ENCODE measurements at places on chromosomes 7 and 10. TPM values are rescaled to one million over a fixed set of nuclear protein-coding genes. Genes with fewer than 3 reads are reported as not detected.
A peak's percentile ranks its signal among the peaks of the same experiment; 100 is the strongest.

LRRC18 gene
- total RNA-seq: not detected

NKX2-3 gene
- total RNA-seq: not detected

MRPS33 gene
- 109 TPM for total RNA-seq

COL26A1 gene
- 0.16 TPM for total RNA-seq

C10orf62 gene
- not detected for total RNA-seq

BAIAP2L1 gene
- 22.9 TPM for total RNA-seq

PLCE1 gene
- 0.02 TPM for total RNA-seq

- H3K4me3 ChIP-seq: no peak overlapping the region
- H3K4me1 ChIP-seq: no peaks in the 10 kb centered on the region
- peaks cover 92% of the 10 kb centered on the region for H3K36me3 ChIP-seq
Observed at GRCh38 chr7:130182990-130183389, 22.2 kb downstream of the TMEM209 start.

- H3K4me1 ChIP-seq: no peaks in the 10 kb centered on the region
- H3K36me3 ChIP-seq: no peaks in the 10 kb centered on the region
- H3K27me3 ChIP-seq: no peaks in the 10 kb centered on the region
- no peak overlapping the region for H3K4me3 ChIP-seq
- peak; percentile 8 for DNase-seq
Observed at GRCh38 chr10:2760736-2761135, 306.6 kb upstream of the PFKP start.

DNA sequence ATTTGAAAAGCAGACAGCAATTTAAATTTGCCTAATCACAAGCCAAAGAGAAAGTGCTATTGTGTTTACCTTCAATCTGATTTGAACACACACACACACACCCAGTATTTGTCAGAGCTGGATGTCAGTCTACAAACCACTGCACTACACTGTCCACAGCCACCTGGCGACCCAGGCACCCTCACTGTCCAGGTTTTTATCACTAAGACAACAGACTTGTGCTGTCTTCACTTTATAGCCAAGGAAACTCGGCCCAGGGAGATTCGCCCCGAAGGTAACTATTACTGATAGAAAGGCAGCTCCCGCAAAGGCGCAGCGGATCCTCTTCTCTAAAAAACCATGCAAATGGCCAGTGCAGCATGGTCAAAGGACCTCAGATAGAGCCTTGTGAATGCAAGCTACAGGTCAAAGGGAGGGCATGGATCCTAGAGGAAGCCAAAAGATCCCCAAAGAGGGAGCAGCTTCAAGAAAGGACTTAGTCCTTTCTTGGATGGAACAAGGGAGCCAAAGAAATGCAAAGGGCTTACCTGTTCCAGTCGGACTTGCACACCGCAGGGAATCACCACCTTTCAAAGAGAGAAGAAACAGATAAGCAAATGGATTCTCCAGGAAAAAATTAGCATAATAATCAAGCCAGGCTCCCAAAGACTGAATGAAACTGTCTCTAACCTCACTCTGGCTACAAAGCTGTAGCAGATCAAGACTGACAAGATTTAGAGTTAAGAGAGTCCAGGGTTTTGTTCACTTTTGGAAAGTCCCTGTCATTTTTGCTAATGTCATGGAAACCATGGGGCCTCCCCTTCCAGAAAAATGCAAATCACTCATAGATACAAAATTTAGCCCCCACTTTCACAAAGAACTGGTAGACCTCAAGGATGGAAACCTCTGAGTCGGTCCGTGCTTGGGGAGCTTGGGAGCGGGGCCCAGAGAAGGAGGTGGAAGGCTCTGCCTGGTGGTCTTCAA is 101.1 kb downstream of the TNS3 start:
- H3K4me3 ChIP-seq: no peak overlapping the region
- no peak overlapping the region for H3K27ac ChIP-seq
- H3K4me1 ChIP-seq: peaks cover 8% of the 10 kb centered on the region
- no peak for DNase-seq

GRCh38 chr7:134553976-134554375 is 5.1 kb downstream of the AKR1B15 start:
- no peak for DNase-seq
- peaks cover 64% of the 10 kb centered on the region for H3K27me3 ChIP-seq
- H3K4me3 ChIP-seq: no peak overlapping the region
- no peaks in the 10 kb centered on the region for H3K36me3 ChIP-seq

GRCh38 chr7:123338688-123339087 is 138.9 kb upstream of the SLC13A1 start:
- no peaks in the 10 kb centered on the region for H3K36me3 ChIP-seq
- H3K27ac ChIP-seq: no peak overlapping the region
- no peak overlapping the region for H3K4me3 ChIP-seq
- H3K4me1 ChIP-seq: no peaks in the 10 kb centered on the region

DNA sequence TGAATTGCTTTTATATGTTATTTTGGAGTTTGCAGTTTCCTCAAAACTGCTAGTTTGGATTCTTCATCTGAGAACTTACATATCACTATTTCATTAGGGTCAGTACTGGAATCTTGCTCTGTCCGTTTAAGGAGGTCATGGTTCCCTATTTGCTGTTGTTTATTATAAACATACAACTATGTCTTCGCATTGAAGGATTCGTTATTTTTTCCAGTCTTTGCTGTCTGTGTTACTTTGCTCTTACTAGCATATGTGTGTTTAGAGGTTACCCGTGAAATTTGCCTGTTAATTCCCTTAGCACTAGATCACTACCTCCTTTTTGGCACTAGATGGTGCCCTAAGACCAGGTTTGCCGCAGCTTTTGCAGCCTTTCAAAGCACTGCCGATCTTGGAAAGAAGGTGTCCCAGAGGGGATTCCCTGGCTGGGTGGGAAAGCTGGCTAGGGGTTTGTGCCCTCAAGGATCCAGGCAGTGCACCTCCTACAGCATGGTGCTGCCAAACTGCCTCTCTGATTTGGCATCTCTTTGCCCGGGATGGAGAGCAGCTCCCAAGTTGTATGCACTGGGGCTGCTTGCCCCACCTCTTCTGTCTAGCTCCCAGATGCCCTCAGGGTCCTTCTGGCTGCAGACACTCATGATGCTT is 103.1 kb upstream of the APBB1IP start:
- no peaks in the 10 kb centered on the region for H3K36me3 ChIP-seq
- DNase-seq: peak; percentile 50
- no peaks in the 10 kb centered on the region for H3K4me1 ChIP-seq
- no peak overlapping the region for H3K27ac ChIP-seq
- no peaks in the 10 kb centered on the region for H3K27me3 ChIP-seq
- H3K4me3 ChIP-seq: no peak overlapping the region

GRCh38 chr10:103845972-103846371 is 9.4 kb downstream of the SH3PXD2A start:
- H3K27me3 ChIP-seq: peaks cover 39% of the 10 kb centered on the region
- no peaks in the 10 kb centered on the region for H3K4me1 ChIP-seq
- no peaks in the 10 kb centered on the region for H3K36me3 ChIP-seq
- H3K4me3 ChIP-seq: no peak overlapping the region
- H3K27ac ChIP-seq: no peak overlapping the region
- no peak for DNase-seq

DNA sequence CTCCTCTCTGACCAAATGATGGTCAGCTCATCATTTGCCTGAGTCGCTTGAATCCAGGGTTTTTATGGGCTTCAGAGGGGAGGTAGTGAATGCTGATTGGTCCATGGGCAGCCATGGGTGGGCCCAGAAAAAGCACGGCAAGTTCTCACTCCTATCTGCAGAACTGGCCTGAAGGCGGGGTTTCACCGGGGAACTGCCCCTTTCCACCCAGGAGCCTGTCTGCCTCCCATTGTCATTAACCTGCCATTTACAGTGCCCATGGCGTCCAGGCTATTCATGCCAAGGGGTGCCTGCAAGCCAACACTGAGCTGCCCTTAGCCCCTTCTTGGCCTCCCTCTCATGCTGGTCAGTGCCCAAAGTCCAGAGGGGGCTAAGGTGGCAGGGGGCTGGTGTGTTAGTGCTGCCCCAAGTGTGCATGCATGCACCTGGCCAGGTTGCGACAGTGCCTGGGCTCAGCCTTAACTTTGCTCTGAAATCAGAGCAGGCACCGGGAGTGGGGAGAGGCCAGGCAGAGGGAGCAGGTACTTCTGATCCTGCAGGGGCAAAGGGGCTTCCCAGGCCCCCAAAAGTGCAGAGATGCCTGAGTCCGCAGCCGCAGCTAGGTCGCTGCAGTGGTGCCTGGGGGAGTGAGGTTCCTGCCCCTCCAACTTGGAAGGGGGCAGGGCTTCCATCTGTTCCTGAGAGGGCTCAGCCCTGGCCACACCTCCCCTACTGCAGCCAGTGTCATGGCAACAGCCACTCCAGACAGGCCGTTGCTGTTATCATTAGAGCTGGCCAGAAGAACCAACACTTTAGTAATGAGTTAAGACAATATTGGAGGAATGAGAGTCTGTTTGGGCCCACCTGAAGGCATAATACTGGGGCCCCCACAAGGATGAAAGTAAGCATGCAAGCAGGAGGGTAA is 561.6 kb downstream of the GRM8 start:
- peaks cover 9% of the 10 kb centered on the region for H3K4me1 ChIP-seq
- H3K27me3 ChIP-seq: peaks cover 22% of the 10 kb centered on the region
- DNase-seq: no peak
- no peak overlapping the region for H3K27ac ChIP-seq
- no peaks in the 10 kb centered on the region for H3K36me3 ChIP-seq
- no peak overlapping the region for H3K4me3 ChIP-seq

GRCh38 chr7:101217388-101218235 is at the start of the genes PLOD3 and ZNHIT1:
Gene PLOD3 (minus strand): TSS chr7:101217581. CDS start chr7:101217274, 307 bp downstream.
Gene ZNHIT1 (plus strand): TSS chr7:101218165. CDS start chr7:101218196, 31 bp downstream.
- peak within 1 kb of the TSS; percentile 67 for H3K4me3 ChIP-seq
- peak; percentile 100 for DNase-seq
- H3K36me3 ChIP-seq: peaks cover 35% of the 10 kb centered on the region
- peaks cover 42% of the 10 kb centered on the region for H3K4me1 ChIP-seq
- H3K27ac ChIP-seq: peak within 1 kb of the TSS; percentile 95

- H3K36me3 ChIP-seq: no peaks in the 10 kb centered on the region
- no peak for DNase-seq
- no peaks in the 10 kb centered on the region for H3K4me1 ChIP-seq
- H3K27ac ChIP-seq: no peak overlapping the region
- H3K4me3 ChIP-seq: no peak overlapping the region
Observed at GRCh38 chr7:23093546-23093945, 12.0 kb upstream of the KLHL7 start.

Data from K562 (cell line).